BJ (cell line): ENCODE measurements at places on chromosomes 13 and 19.

- DNase-seq = no peak
Measured at GRCh38 chr13:30932481-30933353, at the start of gene TEX26. Gene TEX26, plus strand, starts transcription at chr13:30932656. Its CDS starts 60 bp downstream, at chr13:30932716.

- no peak for DNase-seq
Measured at GRCh38 chr13:51002736-51003135, 93.1 kb downstream of the RNASEH2B start.

GRCh38 chr19:32891609-32892008, 22.0 kb upstream of the SLC7A9 start:
- DNase-seq = no peak

GRCh38 chr19:38845374-38846024, 4.3 kb downstream of the HNRNPL start:
- no peak for DNase-seq
